ENCODE measurements at places on chromosomes 1 and 21.

- no peak for DNase-seq
These were observed 219.7 kb upstream of the VAMP3 start for GRCh38 chr1:7551442-7551841.

DNA sequence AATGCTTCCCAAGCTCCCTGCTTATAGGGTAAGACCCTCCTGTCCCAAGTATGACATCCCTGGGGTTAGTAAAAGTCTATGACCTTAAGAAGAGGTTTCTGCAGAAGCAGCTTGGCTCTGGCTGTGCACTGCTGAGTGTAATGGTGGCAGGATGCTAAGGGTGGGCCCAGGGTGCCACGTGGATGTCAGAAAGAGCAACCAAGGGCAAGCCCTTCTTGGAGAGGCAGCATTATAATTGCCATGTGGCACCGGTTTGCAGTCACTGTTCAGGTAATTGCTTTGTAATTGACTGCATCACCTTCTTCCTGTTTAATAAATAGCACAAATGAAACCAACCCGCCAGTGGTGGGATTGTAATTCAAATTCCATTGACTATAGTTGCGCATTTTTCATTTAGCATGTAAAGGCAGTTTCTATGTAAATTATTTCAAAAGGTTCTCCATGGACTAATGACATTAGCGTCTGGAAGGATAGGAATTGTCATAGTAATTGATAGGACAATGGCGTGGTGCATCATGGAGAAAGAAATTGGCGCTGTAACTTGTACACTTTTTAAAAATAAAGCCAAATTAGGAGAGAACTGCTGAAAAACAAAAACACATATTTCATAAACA, 490.6 kb upstream of the VAMP3 start:
- no peak for DNase-seq

- no peak for DNase-seq
These were observed 34.0 kb upstream of the CTPS1 start for GRCh38 chr1:40945491-40945973.

DNA sequence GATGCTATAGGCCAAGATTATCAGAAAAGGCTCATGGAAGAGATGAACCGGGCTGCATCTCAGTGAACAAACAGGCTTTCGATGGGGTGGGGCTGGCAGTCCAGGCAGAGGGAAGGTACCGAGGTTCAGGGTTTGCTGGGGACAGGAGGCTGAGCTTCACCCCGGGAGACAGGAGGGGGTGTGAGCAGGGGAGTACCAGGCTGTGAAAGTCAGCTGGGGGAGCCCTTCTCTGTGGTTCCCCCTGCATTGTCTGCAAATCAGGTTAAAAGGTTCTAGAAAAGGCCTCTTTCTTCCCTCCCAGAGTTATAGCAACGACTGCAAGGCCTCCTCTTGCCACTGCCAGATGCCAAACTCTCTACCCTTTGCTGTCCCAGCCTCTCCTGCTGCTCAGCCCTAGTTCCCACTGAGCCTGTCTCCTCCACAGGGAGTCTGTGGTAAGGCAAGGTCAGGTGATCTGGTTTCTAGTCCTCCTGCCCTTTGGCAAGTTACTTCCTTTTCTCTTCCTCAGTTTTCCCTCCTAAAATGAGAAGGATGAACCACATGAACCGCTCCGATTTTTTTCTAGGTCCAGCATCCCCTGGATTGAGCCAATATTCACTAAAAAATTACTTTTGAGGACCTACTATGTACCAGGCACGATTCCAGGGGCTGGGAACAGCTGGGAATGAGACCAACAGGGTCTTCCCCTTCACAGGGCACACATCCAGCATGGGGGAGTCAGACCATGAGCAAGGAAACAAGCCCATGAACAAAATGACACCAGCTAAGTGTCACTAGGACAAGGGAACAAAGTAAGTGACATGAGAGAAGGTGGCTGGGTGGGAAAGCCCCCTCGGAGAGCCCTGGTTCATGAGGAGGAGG, 7.2 kb downstream of the LAD1 start:
- no peak for DNase-seq

- no peak for DNase-seq
These were observed 3.2 kb downstream of the ELF3 start for GRCh38 chr1:202013603-202014002.

DNA sequence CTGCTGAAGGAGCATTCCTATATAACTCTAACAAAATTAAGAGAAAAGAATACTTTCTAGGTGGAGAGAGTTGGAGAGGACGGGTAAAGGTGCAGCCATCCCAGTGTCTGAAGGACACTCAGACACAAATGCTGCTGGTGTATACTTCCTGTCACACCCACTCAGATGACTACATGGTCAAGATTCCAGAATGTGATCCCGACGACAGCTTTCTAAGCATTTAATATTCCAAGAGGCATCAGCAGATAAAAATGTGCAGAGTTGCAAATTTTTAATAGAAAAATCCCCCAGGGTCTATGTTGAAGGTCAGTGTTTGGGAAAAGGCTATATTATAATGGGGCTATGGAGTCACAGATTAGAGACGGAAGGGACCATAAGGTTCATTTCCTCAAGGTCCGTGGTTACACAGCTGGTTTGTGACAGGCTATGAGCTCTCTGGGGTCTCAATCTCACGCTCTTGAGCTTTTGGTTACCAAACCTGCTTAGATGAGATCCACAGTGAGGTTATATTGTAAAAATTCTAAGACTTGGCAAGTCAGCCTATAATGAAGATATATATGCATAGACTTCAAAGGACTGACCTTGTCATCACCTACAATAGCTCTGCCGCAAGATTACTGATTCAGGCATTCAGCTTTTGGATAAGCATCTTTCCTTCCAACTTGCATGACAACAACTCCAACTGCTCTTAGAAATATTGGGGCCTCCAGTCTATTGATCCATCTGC, 35.1 kb downstream of the ZNF281 start:
- no peak for DNase-seq

DNA sequence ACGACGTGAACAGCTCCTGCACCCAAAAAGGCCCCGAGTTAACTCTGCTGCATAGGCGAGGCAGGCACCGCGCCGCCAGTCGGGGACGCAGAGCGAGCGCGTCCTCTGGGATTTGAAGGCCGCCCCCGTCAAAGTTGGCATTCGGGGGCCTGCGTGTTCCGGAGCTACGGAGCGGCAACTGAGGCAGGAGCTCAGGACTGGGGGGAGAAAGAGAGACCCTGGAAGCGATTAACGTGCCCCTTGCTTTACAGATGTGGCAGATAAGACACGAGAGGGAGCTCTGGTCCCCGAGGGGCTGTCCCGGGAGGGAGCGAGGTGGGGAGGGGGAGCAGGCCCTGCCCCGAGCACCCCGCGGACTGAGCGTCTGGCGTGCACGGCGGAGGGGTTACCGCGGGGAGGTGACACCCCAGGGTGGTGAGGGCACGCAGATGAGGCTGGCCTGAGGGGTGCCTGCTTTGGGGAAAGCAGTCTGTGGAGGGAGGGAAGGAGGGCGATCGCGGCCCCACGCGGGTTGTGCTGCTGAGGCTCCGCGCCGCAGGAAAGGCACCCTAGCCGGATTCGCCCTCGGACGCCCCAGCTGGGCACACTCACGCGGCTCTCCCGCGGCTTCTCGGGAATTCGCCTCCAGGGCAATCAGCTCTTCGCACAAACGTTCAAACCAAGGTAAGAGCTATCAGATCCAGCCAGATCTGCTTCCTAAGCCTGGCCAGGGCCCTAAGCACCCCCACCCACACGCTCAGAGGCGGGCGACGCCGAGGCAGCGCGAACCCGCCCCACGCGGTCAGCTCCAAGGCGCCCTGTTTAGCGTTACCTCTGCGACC, 26.5 kb downstream of the ACTA1 start:
- no peak for DNase-seq

DNA sequence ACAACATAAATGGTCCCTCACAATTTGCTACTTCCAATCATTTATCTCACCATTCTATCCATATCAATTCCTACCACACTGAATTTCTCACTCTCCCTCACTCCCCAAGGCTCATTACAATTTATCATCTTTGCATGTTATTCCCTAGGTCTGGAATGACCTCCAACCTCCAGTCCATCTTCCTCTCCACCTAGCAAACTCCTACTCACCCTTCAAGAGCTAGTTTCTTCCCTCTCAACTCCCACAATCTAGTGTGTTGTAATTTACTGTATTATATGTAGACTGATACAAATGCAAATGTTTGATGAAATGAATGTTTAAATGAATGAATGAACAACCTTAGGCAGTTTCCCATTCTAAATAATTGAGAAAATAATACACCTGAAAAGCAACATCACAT, 3.6 kb downstream of the TUT4 start:
- no peak for DNase-seq

GRCh38 chr1:238107322-238107721, 216.6 kb upstream of the ZP4 start:
- no peak for DNase-seq

DNA sequence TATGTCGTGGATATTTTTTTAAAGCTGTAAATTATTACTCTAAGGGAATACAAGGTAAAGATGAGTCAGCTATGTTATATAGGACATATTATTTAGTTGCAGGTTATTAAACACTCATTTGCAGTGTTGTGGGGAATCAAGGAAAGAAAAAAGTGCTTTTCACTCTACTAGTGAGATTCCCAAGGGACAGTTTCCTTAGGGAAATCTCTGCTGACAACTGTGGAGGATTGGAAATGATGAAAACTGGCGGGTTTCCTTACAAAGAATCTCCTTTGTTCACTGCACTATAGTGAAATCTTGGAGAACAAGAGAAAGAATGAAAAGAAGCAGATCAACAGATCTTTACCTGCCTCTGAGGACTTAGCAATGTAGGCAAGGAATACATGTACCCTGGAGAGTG, 24.5 kb upstream of the TRIM45 start:
- no peak for DNase-seq

DNA sequence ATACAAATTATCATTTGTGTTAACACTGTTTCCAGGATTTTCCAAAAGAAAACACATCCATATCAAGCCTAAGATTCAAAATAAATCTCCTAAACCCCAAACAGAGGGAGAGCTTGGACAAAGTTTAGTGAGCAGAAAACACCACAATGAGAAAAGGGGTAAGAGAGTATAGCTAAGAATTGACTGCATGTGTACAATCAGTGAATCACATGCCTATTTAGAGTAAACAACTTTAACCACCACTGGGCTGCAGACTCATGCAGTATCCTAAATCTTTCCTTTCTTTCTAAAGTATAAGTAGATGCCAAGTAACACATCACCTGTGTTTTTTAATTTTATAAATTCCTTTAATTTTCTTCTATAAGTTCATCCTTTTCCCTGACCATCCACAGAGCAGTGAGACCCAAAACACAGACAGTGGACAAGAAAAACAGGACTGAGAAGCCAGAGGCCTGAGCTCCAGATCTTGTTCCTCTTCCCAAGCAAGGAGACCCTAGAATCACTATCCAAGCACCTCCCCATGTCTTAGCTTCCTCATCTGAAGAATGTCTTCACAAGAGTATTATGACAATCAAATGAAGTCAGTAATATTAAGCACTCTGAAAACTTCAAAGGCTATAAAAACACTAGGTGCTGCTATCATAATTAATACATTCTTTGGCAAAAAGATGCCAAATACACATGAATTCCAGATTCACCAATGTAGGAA, 93.1 kb downstream of the VAV3 start:
- no peak for DNase-seq

- no peak for DNase-seq
These were observed 2.4 kb upstream of the SLC44A3 start for GRCh38 chr1:94817712-94818111.

GRCh38 chr1:186654741-186655140, 25.5 kb downstream of the PTGS2 start:
- DNase-seq = no peak

GRCh38 chr1:71916894-71917293, 365.4 kb downstream of the NEGR1 start:
- DNase-seq = no peak

Data from GM20000 (cell line).